Muscle of leg (tissue), 16 donors: ENCODE measurements at places on chromosomes 7 and 10.

DNA sequence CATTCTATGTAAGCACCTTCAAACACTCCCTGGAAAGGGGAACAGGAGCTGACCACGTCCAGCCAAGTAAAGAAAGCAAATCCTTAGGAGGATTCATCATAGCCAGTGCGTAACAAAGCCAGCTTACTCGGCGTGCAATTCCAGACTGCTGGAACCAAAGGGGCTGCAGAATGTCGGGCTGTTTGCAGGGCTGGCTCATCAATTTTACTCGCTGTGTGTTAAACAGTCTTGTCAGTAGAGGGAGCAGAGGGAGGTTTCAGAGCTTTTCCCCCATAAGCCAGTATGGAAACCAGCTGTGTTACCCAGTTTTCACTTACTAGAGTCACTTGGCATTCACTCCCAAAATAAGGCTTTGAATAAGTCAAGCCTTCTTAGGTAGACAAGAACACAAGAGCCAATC, 127.1 kb downstream of the KMT2E start:
- DNase-seq = peak; percentile 67

DNA sequence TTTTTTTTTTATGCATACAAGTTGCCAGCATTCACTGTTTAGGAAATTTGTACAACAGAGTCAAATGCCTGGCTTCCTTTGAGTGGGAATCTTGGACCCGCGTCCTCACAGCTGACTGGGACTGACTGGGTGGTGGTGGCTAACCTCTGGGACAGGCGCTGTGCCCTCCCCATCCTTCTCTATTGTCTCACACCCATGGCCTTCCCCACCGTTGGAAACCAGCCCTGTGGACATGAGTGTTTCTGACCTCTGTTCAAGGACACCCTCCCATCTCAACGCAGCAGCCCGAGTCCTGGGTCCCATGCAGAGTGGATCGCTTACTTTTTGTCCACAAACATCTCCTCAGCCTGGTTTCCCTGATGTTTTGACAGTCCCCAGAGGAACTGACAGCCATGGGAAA, 125.1 kb upstream of the PPIF start:
- no peak for DNase-seq

- DNase-seq = peak; percentile 80
These were observed 179.3 kb downstream of the ARHGAP12 start for GRCh38 chr10:31749301-31749700.

GRCh38 chr7:74051193-74051592, 23.2 kb downstream of the ELN start:
- peak; percentile 66 for DNase-seq

DNA sequence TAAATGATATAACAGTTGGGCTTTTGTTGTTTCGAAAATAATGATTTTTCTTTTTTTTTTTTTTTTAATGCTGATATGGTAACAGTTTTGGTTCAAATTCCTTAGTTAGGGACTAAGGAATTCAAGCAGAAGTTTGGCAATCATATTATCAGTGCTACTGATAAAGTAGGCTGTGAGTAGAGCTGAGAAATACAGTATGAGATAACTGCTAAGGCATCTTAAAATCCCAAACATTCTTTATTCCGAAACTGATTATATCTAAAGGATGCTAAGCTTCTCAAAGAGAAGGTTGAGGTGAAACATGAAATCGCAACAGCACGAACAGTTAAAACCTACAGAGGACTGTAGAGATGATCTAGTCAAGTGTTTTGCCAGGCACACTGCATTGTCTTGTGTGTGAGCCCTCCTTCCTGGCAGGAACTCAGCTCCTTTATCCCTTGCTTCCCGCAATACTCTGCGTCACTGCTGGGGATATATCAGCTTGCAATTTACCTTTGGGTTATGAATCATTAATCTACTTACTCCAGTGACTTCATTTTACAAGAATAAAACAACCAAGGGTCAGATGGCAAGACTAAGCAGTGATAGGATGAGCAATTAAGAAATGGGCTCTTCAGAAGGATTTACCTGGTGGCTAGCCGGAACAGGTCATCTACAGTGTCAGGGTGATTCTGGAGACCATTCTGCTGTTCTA, 36.7 kb downstream of the IRF5 start:
- DNase-seq = no peak

DNA sequence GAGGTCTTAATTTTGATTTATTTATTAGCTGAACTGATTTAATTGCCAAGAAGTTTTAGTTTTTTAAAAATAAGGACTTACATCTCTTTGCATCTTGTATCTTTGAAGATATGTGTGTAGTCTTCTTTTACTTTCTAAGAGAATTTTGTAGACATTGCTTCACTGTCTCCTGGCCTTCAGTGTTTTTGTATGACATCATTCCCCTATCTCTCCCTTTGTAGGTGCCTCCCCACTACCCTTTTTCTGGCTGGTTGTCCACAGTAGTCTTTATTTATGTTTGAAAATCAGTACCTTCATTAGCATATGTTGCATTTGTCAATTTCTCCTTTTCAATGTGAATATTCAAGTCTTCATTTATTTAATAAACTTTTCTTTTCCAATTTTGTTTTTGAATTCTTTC, 64.1 kb upstream of the RAB18 start:
- DNase-seq = no peak

- DNase-seq = peak; percentile 40
These were observed 2.4 kb downstream of the MKX start for GRCh38 chr10:27743012-27743876.
